Epithelial cell of proximal tubule (primary cell): ENCODE measurements at places on chromosomes 16 and 17. TPM values are rescaled to one million over a fixed set of nuclear protein-coding genes. Genes with fewer than 3 reads are reported as not detected.

DNA sequence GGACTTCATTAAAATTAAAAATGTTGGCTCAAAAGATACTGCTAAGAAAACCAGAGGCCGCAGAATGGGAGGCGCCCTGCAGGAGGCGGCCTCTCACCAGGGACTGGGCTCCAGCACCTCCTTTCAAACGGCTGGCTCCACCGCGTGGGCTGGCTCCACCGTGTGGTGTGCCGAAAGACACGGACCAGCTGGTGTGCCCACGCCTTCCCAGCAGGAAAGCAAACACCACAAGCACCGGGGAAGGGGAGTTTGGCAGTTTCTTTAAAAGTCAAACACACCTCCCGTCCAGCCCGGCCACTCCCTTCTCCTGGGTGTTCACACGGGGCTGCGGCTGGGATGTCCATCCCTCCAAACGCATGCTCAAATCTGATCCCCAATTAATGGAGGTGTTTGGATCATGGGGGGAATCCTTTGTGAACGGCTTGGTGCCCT, 13.9 kb downstream of the HAGH start:
- no peak for DNase-seq

- DNase-seq: no peak
Observed at GRCh38 chr16:4142268-4142667, 26.0 kb upstream of the ADCY9 start.

PYDC1 gene
- total RNA-seq: not detected in 2 replicates

DNA sequence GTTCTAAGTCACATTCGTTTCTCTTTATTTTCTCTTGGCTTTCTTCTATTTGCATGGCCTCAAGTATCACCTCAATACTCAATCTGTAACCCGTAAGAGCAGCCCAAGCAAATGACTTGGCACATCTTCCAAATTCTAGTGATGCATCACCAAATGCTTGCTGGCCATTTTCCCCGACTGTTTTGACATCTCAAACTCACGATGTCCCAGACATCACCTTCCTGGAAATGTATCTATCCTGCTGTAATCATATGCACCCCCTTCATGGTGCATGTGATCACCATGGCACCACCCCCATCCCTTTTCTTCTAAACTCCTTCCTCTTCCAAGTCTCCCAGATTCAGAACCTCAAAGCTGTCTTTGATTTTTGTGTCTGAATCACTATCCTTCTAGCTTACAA, 24.0 kb upstream of the ABCA5 start:
- no peak for DNase-seq

GRCh38 chr17:44121997-44122815, 1.2 kb downstream of the HDAC5 start:
- no peak for DNase-seq
